ENCODE measurements at places on chromosomes 6 and 20.

DNA sequence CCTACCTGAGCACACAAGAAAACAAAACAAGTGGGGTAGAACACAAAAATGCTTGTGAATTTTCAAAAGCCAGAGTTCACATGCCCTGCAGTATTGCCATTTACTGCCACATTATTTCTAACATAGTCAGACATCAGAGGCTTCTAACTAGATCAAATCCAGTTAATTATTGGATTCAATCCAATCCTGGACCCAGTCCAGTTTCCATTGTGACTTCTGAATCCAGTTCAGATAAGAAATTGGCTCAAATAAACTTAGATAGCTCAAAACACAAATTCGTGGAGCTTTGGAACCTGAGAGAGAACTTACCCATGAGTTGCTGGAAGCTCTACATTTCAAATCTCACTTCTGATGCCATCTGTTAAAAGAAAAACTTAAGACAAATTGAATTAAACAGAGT lies 85.2 kb upstream of the ANKEF1 start:
- DNase-seq, result no peak

DNA sequence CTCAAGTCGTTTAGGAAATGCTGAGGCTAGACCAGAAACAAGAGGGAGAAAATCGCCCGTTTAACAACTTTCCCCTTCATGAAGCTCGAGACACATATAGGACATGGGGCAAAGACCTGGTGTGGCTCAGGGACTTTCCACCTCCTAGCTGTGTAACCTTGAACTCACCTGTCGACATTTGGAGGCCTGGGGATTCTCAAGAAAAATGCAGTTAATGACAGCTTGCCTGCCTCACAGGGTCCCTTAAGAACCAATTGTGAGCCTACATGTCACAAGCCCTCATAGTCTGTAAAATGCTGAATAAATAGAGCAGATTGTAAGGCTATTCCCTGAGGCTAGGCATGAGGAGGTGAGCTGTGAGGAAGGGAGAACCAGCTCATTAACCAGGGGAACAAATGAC lies 35.1 kb downstream of the MGME1 start:
- DNase-seq, result no peak

DNA sequence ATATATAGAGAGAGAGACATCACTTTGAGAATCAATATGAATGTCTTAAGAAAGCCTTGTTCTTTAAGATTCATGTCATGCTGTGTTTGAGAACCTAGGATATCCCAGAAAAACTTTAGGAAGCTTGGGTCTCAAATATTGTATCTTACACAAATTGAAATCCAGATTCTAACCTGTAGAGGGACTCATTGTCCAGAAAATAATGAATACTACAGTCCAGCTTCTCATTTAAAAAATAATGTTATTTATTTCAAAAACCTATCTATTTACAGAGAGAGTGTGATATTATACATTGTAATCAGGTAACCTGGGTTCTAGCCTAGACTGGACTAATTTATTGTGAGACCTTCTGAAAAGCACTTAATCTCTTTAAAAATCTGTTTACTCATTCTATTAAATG lies 4.2 kb downstream of the RFX6 start:
- DNase-seq, result no peak

GRCh38 chr6:45663251-45664221 lies 285.8 kb upstream of the SUPT3H start:
- no peak for DNase-seq

DNA sequence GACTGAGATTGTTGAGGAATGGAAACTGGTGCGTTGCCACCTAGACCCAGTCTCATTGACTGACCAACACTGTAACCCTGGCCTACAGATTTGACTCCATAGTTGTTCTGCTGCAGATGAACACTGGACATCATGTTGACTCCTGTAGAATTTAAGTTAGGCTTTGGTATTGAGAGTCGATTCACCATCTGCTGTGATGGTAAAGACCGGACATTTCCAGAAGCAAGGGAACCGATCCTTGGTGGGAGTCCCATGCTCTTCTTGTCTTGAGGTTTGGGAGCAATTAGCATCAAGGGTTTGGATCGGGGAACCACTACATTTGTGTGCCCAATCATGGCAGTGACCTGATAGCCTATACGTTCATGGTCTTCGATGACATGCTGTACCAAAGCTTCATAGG lies 37.6 kb downstream of the ADNP start:
- DNase-seq, result no peak

- no peak for DNase-seq
Measured at GRCh38 chr20:56343861-56344381, 14.9 kb upstream of the FAM210B start.

DNA sequence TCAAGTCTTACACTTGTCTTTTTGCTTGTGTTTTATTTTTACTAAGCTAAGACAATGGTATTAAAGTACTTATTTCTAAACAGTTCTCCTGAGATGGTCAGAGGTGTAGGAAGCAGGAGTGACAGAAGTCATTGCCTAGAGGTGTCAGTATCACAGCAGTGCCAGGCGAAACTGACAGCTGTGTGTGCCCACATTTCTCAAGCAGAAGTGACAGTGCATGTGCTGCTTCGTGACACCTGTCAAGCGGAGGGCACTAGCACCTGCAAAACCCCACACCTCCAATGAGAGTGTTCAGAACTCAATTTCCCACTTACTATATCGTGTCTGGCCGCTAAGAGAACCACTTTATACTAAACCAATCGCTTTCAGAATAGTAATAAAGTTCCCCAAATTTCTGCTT lies 82.8 kb downstream of the SLC23A2 start:
- no peak for DNase-seq

GRCh38 chr6:130435181-130435580 lies 69.4 kb downstream of the TMEM200A start:
- DNase-seq, result no peak

DNA sequence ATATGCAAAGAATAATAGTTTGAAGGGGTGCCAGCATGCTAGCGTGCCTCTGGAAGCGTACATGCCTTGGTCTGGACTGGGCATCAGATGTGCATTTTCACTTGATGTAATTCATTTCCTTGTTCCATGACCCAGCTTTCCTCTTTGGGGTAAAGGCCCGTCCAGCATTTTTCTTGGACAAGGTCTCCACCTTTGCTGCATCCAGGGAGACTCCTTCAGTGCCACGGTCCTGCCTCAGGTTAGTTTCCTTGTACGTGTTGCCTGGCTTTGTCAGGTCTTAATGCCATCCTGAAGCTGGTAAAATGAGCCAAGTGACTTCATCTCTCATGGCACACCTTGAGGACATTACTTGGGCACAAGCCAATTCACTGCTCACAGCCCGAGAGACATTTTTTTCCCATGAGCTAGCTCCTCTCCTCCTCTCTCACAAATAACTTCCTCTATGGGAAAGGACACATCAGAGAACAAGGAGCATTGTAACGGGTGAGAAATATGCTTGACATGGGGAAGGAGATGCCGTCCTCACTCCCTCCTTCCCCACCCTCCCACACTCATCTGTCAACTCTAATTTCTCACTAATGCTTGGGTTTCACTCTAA lies 23.9 kb downstream of the EDN1 start:
- peak; percentile 98 for DNase-seq

DNA sequence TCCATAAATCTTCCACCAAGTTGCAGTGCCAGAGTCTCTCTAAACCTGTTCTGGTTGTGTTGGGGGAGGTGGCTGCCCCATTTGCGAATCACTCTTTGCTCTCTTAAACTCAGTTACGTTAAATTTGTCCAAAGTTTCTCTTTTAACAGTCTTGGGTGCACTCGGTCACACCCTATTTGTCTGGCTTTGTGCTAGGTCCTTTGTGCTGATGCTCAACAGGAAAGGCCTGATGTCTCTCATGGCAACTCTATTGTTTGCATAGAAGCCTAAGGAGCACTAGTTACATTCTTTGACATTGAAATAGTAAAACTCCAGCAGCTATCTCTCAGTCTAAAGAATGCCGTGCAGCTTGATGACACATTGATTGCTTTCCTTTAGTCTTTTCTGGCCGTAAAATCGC lies 105.1 kb downstream of the TRMT11 start:
- DNase-seq, result no peak

DNA sequence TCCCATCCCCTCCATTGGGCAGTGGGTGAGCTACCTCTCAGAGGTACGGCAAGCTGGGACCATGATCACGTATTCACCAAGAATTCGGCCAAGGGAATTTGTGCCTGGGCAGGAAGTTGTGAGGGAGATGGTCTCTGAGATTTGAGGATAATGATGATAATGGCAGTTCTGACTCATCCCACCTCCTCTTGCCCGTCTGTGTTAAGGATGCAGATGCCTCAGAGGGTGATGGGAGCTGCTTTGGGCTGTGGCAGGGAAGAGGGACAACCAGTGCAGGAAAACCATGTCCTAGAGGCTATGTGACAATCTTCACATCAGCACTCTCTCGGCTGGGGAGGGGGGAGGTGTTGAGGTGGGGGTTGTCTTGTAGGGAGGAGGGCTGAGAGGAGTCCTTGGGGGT lies 4.3 kb downstream of the TGM6 start:
- DNase-seq, result no peak

DNA sequence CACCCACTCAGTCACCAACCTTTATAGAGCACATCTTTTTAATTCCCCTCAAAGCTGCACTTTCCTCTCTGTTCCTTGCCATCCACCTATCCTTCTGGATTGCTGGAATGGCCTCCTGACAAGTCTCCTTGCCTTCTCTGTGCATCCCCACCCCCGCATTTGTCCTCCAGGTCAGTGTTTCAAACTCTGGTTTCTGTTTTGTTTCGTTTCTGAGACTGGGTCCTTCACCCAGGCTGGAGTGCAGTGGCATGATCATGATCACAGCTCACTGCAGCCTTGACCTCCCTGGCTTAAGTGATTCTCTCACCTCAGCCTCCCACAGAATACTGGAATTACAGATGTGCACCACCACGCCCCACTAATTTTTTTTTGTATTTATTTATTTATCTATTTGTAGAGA lies 96.2 kb downstream of the PLCB1 start:
- no peak for DNase-seq

DNA sequence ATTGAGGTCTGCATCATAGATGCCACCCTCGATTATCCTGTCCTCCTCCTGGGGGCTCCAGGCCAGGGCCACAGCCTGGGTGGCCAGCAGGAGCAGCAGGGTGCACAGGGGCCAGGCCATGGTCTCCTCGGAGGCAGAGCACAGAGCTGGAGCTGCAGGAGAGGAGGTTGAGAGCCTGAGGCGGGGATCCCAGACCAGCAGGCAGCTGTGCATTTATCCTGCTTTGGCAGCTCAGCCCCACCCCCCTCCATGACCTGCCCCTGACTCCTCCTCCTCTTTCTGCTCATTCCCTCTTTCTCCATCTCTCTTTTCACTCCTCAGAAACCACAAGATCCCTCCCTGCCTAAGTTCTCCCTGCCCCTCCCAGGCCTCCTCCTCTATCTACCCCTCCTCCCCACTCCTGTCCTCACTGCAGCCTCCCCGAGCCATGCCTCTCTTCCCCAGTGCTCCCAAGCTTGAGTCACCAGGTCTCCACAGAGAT lies at the start of gene CST2:
CST2 (minus strand) TSS at position 189 of the 481 bp plus-strand sequence; CDS start at position 120, 69 bp downstream.
- DNase-seq, result no peak

GRCh38 chr6:103719545-103719944 lies 1140.2 kb downstream of the HACE1 start:
- DNase-seq, result no peak

GRCh38 chr20:47762699-47763268 lies 22.5 kb downstream of the SULF2 start:
- DNase-seq, result no peak

DNA sequence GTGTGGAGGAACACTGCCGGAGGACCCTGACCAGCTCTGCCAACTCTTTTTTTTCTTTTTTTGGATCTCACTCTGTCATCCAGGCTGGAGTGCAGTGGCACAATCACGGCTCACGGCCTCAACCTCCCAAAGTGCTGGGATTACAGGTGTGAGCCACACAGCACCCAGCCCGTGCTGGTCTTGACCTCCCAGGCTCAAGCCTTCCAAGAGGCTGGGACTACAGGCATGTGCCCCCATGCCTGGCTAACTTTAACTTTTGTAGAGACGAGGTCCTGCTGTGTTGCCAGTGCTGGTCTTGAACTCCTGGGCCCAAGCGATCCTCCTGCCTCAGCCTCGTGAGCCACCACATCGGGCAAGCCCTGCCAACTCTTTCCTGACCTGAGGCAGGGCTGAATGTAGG lies 11.2 kb downstream of the GCNT2 start:
- no peak for DNase-seq

- DNase-seq, result no peak
Measured at GRCh38 chr6:101224751-101225150, 168.8 kb upstream of the GRIK2 start.

DNA sequence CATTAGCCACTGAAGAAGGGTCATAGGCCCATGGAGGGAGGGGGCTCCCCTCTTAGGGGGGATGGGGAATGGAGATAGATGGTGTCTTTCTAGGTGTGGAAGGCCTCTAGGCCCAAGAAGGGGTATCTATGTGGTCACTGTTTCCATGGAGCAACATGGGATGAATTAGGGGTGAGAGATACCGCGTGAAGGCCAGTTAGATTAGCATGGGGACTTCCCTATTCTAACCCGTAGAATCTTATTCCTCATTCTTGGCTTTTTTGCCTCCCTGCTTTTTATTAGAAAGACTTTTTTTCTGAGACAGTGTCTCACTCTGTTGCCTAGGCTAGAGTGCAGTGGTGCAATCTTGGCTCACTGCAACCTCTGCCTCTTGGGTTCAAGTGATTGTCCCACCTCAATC lies 3.2 kb downstream of the RAB44 start:
- no peak for DNase-seq

DNA sequence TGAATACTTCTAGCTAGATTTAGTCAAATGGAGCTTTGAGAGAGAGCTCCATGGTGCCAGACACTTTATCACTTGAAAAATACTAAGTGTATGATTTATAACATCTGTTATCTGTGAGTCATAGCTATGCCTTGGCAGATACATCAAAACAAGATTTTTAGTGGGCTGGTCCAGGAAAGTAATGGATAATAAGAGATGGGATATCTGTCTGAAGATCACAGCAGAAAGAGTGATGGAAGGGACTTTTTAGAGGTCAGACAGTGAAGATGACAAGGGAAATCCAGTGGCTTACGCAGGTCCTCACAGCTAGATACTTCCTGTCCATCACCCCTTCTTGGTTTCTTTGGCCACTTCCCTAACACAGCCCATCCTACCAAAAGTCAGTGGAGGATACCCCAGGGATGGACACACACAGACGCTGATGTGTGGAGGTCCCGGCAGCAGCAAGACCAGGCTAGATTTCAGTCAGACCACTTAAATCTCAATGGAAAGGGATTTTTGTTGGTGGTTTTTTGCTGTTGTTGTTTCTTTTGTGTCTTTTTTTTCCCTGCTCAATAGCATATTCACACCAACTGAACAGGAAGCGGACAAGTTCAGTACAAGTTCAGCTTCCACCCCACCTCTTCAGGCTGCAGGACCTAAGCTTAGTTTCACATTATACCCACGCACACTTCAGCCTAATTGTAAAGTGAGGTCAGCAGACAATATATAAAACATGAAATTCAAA lies 209.3 kb downstream of the ALDH8A1 start:
- DNase-seq, result no peak

GRCh38 chr20:57743450-57744095 lies 33.8 kb upstream of the PMEPA1 start:
- peak; percentile 10 for DNase-seq

- DNase-seq, result no peak
Measured at GRCh38 chr20:56362833-56363413, 4.1 kb downstream of the FAM210B start.

GRCh38 chr6:28589234-28589956 lies 63.7 kb downstream of the GPX5 start:
- DNase-seq, result no peak

Measured in epithelial cell of prostate (primary cell).